ENCODE measurements at places on chromosomes 16 and 17.
A peak's percentile ranks its signal among the peaks of the same experiment; 100 is the strongest.

DNA sequence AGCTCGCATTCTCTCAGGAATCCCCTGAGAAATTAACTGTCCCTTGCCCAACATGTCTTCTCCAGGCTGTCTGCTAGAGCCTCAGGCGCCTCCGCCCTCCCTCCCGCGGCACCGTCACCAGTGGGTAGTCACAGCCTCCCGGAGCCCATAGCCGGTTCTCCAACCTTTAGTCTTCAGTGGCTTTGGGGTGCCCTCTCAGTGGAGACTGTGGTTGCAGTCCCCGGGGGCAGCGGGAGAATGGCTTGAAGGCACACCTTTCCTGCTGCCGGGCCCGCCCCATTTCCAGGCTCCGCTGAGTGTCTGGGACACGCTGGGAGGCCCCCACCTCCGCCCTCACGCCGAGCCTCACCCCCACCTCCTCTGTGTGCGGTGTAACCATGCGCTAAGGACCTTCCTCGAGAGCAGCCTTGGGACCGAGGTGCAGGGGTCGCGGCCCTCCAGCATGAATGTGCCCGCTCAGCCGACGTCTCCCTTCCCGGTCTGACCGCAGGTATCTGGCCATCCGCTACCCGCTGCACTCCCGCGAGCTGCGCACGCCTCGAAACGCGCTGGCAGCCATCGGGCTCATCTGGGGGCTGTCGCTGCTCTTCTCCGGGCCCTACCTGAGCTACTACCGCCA, 1.7 kb downstream of the GALR2 start:
- no peak for DNase-seq

DNA sequence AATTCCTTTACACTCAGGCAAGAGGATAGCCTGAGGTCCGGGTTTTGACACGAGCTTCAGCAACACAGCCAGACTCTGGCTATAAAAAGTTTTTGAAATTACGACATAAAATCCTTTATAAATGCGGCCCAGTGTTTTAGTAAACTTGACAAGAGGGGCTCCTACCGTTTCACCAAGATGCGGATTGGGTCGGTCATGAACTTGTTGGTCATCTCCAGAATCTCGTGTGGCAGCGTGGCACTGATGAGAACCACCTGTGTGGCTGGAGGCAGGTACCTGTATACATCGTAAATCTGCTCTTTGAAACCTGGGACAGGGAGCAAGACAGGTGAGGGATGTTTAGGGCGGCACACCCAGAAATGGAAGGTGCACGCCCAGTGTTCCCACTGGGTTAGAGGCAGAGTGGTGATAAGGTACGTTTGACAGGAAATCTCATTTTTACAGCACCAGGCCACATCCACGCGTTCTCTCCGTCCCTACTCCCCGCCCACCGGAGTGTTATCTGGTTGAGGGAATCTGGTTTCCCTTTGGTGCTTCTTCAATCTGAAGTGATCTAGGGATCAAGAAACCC, 8.0 kb downstream of the EIF4A3 start:
- DNase-seq: no peak

DNA sequence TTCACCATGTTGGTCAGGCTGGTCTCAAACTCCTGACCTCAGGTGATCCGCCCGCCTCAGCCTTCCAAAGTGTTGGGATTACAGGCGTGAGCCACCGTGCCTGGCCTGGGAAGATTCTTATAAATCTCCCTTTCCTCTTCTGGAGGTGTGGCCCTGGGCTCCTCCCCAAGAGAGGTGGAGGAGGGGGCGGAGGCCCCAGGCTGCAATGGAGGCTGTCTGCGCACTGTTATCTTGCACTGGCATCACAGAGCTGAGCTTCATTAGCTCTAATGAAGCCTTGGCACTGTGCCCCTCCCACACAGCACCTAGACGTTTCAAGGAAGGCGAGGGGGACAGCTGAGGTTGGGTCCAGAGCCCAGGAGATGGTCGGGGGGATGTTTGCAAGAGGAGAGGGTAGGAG, 7.5 kb downstream of the ARHGAP23 start:
- no peak for DNase-seq

DNA sequence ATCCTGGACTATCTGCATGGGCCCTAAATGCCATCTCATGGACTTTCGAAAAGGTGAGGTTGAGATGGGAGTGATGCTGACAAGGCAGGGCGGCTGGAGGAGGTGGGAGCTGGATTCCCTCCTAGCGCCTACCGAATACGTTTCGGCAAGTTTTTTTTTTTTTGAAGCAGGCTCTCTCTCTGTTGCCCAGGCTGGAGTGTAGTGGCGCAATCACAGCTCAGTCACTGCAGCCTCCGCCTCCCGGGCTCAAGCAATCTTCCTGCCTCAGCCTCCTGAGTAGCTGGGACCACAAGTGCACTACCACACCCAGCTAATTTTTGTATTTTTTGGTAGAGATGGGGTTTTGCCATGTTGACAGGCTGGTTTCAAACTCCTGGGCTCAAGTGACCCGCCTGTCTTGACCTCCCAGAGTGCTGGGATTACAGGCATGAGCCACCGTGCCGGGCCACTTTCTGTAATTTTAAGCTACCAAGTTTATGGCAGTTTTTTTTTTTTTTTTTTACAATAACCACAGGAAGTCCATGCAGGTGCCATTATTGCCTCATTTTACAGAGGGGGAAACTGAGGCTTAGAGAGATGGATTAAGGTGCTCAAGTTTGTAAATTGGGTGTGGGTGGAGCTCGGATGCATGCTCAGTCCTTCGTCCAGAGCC, 246.4 kb downstream of the PRKCA start:
- no peak for DNase-seq

DNA sequence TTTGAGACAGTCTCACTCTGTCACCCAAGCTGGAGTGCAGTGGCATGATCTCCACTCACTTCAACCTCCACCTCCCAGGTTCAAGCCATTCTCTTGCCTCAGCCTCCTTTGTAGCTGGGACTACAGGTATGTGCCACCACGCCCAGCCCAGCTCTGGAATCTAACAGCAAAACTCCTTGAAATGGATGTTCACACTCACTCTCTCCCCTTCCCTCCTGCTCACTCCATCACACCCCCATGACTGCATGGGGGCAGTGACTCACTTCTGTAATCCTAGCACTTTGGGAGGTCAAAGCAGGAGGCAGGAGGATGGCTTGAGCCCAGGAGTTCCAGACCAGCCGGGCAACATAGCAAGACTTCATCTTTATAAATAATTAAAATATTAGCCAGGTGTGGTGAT, 11.1 kb upstream of the TFAP4 start:
- DNase-seq: peak; percentile 64

DNA sequence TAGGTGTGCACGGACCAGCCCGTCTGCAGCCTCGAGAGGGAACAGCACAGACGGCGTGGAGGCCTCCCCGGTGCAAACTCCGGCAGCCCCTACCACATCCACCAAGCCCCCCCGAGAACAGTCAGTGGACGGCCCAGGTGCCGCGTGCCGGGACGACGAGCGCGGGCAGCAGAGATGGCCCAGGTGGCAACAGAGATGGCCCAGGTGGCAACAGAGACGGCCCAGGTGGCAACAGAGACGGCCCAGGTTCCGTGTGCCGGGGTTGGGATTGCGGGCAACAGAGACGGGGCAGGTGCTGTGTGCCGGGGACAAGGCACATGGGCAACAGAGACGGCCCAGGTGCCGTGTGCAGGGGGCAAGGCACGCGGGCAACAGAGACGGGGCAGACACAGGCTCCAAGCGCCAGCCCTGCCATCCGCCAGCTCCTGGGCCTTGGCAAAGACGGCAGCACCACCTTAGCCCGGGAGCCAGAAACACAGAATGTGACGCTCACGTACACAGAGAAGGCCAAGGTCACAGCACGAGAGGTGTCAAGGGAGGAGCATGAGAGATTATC, 31.1 kb downstream of the RPH3AL start:
- no peak for DNase-seq

GRCh38 chr17:8345052-8345690, 5.5 kb downstream of the ODF4 start:
- DNase-seq: no peak

DNA sequence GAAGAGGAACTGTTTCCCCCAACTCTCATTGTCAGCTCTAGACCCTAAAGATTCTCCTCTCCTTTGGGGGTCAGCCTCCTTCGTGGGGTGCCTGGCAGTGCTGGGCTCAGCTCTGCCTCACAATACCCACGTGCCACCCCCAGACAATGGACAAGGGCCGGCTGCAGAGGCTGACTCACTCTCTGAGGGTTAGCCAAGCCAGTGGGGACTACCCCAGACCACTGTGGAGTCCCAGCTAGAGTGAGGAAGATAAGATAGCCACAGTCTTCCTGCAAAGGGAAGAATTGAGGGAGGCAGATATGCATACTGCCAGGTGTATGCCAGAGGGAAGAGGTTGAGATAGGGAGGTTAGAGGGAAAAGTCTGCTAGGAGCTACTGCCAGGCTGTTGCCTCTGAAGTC, 13.5 kb upstream of the MTMR4 start:
- peak; percentile 39 for DNase-seq

- no peak for DNase-seq
Measured at GRCh38 chr17:76327696-76328095, 19.6 kb upstream of the QRICH2 start.

DNA sequence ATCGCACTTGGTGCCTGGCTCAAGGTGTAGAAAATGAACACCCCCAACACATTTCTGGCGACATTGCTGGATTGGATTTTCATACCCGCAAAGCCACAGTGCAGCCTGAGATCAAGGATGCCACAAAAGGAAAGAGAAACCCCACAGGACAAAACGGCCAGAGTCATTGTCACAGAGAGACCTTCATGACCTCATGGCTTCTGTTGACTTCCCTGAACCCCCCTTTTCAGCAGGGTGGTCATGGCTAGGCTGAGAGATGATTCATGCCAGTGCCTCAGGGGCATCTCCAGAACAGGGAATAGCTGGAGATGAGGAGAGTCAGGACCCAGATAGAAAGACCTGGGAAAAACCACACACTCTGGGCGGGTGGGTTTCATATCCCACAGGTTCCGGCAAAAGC, 122.0 kb downstream of the C16orf95 start:
- DNase-seq: no peak

DNA sequence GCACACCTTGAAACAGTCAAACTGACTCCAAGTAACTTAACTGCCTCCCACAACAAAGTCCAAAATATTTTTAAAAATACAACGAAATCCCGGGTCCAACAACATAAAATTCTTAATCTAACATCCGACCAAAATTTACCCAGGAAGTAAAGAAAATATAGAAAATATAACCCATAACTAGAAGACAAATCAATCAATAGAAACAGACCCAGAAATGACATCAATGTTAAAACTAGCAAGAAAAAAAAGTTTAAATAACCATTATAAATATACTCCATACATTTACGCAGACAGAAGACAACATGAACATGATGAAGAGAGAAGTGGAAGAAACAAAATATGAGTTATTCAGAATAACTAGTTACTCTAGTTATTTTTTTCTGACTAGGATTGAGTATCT, 3.7 kb downstream of the ZNF597 start:
- no peak for DNase-seq

DNA sequence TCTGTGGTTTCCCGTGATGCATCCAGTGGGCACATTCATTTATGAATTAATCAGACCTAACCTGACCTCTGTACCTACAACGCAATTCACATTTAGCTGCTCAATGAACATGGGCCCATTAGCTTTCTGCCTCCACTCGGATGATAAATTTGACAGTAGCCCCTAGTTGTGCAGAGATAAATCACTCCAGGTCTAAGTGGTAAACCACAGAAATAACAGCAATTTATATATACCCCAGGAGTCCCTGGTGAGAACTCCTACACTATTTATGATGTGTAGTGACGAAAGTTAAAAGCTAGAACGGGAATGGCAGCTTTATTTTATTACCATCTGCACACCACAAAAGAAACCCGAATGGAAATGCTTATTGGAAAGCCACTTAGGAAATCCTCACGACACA, 371.5 kb downstream of the HAPSTR1 start:
- DNase-seq: no peak

GRCh38 chr17:78953356-78954350, 26.1 kb downstream of the LGALS3BP start:
- no peak for DNase-seq

DNA sequence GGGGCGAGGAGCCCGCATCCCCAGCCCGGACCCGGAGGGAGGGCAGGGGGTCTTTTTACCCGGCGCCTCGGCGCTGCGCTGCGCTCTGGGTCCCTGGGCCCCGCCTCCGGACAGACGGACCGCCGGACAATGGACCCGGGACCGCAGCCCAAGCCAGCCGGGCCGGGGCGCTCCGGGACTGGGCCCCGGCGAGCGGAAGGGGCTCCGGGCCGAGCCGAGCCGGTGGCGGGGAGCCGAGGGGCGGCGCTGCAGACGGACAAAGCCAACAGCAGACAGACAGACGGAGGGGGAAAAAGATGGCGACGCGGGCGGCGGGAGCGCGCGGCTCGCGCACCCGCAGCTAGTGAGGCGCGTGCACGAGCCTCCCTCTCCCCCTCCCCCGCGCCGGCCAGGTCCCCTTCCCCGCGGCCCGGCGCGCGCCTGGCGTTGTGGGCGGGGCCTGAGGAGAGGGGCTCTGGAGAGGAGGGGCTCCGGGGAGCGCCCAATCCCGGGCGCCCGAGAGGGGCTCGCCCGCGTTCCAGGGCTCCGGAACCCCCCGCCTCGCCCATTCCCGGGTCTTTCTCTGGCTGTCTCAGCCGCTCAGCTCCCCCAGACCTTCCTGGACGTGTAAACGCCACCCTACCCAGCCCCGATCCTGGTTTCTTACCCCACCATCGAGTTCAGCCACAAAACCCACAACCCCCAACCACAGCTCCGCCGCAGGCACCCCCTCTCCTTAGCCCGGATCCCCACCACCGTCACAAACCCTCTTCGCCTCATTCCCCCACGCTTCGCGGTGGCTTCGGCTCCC, at the start of gene ZNF821:
ZNF821 (minus strand) TSS at position 334 of the 790 bp plus-strand sequence. CDS start 4,236 bp downstream, outside the sequence.
- peak; percentile 70 for DNase-seq

GRCh38 chr16:49749816-49750215, 106.1 kb downstream of the ZNF423 start:
- DNase-seq: no peak

GRCh38 chr17:7688808-7689316, 585 bp downstream of the WRAP53 start:
- DNase-seq: no peak

DNA sequence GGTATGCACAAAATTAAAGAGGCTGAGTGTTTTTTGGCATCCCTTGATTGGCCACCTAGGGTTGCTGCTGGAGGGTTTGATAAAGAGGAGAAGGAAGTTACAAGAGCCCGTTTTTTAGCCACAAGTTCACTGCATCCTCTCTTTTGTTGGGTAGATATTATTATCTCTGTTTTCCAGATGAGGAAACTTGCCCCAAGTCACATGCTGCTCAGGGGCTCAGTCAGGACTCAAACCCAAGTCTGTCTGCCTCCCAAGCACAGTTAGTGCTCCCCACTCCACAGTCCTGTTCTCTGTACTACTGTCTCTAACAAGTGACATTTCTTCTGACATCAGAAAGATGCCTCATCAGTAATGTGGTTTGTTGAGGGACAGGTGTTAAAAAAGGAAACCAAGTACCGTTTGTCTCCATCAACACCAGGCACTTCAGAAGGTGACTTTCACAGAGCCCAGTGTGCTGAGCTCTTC, 1.4 kb downstream of the NT5M start:
- no peak for DNase-seq

DNA sequence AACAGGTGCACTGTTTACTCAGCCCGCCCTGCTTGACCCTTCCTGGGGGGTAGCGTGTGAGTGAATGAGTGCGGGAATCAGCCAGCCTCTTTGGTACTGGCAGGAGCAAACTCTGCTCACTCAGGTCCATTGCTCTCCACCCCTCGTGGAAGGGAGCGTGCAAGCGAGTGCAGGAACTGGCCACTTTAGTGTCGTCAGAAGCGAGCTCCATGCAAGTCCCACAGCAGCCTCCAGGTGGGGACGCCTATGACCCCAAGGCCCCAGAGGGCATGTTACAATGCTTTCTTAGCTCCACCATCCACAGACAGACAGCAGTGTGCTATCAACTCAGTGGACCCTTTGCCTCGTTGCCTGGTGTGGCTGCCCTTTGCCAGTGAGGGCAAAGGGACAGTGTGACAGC, 1025.1 kb upstream of the CDH8 start:
- no peak for DNase-seq

GRCh38 chr17:14144508-14144907, 75.2 kb downstream of the COX10 start:
- peak; percentile 22 for DNase-seq
